ENCODE measurements at places on chromosomes 7 and 10.

GRCh38 chr7:128055637-128056036 is 24.4 kb upstream of the LRRC4 start:
- DNase-seq, result no peak

DNA sequence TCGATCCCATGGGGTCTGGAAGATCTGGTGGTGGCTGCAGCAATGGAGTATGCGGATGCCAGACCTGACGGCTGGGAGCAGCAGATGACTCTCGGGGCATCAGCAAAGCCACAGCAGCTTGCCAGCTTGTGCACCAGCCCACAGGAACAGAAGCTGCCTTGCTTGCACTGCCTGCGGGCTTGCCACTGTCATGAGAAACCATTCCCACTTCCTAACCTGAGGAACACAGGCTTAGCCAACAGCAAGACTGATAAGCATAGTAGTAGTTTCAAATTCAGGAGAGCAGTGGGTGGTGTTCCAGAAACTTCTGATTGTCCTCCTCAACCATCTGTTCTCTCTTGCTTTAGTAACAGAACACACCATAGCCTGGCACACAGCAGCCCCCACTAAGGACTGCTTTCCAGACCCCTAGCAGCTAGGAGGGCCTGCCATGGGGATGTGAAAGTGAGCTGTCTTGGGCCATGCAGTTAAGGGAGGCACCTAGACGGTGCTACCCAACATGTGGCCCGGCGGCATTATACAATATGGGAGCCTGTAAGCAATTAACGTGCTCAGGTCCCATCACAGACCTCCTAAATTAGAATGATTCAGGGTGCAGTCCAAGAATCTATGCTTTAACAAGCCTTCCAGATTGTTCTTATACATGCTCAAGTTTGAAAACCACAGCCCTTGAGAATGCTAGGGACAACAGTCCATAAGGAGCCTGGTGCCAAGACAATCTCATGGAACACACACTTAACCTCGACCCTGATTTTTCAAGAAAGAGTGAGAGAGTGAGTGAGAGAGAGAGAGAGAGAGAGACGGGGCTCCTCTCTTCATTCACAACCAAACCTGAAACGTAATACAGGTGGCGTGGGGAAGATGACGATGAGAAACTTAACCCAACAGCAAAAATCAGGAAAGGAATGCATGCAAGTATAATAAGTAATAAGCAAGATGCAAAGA is 7.1 kb downstream of the ANXA11 start:
- no peak for DNase-seq

DNA sequence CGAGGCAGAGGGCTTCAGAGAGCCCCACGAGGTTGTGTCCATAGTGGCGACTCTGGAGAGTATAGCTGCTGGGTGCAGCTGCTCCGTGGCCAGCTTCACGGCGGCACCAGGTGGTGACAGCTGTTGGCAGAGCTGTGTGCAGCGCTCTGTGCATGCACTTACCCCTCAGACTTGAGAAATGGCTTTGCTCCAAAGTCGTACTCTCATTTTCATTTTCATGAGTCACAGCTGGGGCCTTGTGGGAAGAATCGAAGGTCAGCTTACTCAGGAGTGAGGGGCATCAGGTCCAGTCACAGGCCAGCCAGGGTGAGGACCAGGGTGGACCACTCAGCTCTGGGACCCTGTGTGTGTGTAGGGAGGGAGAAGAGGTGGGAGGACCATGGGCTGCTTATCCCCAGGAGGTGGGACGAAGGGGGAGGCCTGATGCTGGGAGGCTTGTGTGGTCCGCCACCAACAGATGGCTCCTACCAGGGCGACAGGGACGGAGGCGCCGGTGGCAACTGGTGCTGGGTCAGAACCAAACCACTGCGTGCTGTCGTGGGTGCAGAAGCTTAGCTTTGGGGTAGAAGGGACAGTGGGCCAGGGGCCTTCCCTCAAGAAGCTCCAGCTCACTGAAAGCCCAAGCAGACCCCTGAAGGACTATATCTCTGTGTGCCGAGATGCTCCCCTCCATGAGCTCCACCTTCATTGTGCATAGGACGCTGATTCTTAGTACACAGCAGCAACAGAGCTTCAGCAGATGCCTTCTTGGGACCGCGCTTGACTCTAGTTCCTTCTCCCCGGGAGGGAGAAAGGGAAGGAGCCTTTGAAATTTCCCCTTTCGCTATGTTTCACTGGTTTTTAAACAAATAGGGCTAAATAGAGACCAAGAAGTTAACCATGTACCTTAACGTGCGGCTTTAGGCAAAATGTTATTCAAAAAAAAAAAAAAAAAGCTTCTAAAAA is 225.0 kb downstream of the CELF2 start:
- no peak for DNase-seq

DNA sequence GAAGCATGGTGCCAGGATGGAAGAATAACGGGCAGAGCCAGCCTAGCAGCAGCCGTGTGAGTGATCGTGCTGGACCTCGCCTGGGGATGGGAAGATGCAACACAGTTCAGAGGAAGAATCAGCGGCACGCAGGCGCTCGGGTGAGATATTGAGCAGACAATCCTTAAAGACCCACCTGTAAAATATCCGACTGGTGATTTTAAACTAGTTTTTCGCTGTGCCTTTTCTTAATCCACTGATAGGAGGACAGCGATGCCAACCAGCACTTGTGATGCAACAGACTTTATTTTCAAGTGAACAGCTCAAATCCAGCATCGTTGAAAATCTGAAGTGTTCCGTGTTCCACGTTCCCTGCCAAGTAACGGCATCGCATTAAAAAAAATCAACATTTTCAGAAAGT is 214.7 kb downstream of the TEX36 start:
- DNase-seq, result no peak

GRCh38 chr7:7718492-7718891 is at the start of gene RPA3:
Gene RPA3 (minus strand): TSS chr7:7718607. CDS start chr7:7640418, 78,189 bp downstream.
- DNase-seq, result no peak

All from hypothalamus (tissue), 51 donors.